OCI-LY7 (cell line): ENCODE measurements at places on chromosomes 5 and 9. TPM values are rescaled to one million over a fixed set of nuclear protein-coding genes. Genes with fewer than 3 reads are reported as not detected.

GRCh38 chr5:150573867-150574817 is 66.2 kb downstream of the NDST1 start:
- no peak for DNase-seq

- no peak for DNase-seq
Measured at GRCh38 chr5:146762830-146763229, 115.7 kb downstream of the PPP2R2B start.

DNM1 gene
- total RNA-seq: 0.98 and 1.8 TPM in 2 replicates

KIAA1958 gene
- 19.8 and 21.2 TPM in 2 replicates for total RNA-seq

HRCT1 gene
- not detected in 2 replicates for total RNA-seq

CDC20B gene
- not detected in 2 replicates for total RNA-seq
